AG10803 (cell line): ENCODE measurements at places on chromosomes 6 and 20.
A peak's percentile ranks its signal among the peaks of the same experiment; 100 is the strongest.

- DNase-seq: peak; percentile 40
These were observed 230.5 kb downstream of the ZMYND8 start for GRCh38 chr20:47125758-47126591.

GRCh38 chr6:152094992-152095592 lies 287.6 kb downstream of the ESR1 start:
- DNase-seq: peak; percentile 100

GRCh38 chr6:138655828-138656227 lies 117.7 kb upstream of the CCDC28A start:
- no peak for DNase-seq

DNA sequence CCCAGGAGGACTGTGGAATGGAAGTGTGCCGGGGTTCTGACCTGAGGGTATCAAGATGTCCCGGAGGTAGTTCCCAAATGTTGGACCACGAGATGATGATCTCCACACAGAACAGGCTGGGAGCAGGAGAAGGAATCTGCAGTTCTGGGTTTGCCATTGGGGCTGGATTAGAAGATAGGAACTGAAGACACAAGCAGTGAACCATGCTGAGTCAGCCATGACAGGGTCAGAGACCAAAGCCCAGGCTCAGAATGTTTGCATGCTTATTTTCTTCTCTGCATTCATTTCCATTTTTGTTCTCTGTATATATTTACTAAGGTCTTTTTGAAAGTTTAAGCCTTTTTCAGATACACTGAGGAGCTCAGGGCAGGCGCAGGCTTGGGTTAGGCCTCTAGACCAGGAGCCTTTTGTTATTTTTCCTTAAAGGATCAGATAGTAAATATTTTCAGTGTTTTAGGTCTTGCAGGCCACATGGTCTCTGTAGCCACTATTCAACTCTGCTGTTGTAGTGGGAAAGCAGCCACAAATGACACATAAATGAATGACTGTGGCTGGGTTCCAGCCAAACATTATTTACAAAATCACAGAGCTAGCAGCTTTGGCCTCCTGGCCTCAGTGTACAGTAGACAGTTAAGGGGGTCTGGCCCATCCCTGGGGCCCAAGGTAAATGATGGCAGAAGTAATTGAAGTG lies 28.5 kb downstream of the SLC35D3 start:
- DNase-seq: no peak

DNA sequence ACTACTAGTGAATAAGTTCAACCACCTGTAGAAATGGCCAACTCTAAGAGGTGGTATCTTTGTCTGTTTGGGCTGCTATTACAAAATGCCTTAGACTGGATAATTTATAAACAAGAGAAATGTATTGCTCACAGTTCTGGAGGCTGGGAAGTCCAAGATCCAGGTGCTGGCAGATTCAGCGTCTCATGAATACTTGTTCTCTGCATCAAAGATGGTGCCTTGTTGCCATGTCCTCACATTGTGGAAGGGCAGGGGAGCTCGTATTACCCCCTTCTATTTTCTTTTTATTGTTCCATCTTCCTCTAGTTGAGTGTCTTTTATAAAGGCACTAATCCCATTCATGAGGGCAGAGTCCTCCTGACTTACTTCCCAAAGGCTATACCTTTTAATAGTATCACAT lies 58.0 kb downstream of the LRRC1 start:
- DNase-seq: no peak
